NCI-H1048 (cell line): ENCODE measurements at places on chromosomes 3 and 15.

DNA sequence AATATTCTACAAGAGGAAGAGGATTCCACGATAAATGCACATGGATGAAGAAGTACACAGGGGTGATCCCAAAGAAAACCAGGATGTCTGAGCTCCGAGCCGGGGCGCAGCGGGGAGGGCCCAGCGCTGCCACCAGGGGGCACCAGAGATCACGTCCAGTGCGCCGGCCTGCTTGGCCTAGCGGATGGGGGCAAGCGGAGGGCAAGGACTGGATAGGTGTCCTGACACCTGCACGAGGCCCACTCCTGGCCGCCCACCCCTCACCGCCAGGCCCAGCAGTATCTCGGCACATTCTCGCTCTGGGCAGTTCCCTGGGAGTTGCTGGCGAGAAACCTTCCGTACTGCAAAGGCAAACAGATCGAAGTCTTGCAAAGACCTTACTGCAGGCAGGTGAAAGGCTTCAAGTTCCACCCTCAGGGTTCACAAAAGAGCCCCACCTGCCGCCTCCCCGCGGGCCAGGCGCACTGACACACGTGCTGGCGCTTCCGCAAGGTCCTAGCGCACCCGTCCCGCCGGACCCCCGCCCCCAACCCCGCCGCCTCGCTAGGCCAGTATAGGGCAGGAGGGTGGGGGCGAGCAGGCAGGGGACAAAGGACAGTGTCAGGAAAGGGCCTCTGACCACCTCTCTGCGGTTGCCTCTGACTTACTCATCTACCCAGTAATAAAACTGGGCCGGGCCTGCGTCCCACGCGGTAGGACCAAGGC lies 3.3 kb downstream of the ANKRD63 start:
- no peak for DNase-seq

DNA sequence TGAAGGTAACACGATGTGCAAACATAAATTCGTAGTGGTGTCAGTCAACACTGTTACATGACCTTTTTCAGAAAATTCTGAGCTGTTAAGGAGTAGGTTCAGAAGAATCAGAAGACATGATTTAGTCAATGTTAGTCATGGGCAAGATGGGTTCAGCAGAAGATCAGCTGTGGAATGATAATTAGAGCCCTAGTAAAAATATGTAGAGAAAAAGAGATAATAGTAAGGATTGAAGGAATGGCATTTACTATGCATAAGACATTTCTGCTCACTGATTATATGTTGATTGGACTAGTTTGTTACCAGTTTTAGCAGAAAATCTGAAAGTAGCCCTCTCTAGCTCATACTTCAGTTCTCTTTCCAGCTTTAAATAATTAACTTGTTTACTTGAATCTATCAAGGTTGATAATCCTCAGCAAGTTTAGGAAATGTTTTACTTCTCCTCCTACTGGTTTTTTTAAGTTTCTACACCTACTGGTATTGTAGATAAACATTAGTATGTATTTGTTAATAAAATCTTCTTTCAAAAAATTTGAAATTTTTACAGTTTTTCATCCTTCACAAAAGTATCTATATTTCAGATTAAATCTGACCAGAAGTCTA lies 98.6 kb downstream of the ALCAM start:
- no peak for DNase-seq

- no peak for DNase-seq
Measured at GRCh38 chr3:13241621-13242363, 168.6 kb upstream of the IQSEC1 start.

DNA sequence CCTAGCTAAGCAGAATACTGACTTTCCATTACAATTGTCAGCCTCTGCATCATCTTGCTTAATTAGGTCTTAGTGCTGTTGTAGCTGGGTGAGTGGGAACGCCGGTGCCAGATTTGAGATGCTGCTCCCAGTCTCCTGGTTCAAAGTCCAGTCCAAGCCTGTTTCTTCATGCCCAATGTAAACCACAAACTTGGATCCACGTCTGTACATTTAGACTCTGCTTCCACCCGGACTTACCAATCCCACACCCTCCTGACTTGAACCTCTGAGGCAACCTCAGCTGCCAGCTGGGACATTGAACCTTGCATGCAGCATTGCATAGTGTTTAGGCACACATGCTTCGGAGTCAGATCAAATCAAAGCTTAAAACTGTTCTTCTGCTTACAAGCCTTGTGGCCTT lies 43.0 kb downstream of the BCL2L10 start:
- no peak for DNase-seq

DNA sequence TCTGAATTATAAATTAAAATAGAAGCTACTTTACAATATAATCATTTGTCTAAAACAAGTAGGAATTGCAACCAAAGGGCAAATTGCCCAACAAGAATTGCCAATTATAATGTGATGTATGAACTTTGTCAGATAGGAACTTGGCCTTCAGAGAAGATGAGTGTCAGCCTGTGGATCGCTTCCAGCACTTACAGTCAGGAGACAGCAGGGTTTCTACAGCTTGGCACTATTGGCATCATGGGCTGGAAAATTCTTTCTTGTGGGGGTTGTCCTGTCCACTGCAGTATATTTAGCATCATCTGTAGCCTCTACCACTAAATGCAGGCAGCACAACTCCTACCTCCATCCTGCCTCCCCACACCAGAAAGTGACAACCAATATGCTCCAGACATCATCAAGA lies 48.1 kb upstream of the CRBN start:
- DNase-seq, result no peak

DNA sequence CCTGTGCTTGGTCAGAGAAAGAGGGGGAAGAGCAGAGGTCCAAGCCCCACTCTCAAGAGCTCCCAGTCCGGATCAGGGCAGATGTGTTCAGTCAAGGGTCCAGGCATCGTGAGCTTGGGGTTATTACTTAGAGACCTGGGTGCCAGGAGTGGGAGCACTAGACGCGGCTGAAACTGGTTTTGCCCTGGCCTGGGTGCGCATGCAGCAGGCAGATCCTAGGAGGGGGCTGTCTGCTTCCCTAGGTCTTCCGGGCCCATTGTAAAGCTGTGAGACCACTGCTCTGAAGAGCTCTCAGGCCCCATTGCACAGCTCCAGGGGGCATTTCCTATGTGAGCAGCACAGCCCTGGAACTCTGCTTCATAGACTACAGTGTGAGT lies 204.9 kb upstream of the LINGO1 start:
- DNase-seq, result no peak

- DNase-seq, result no peak
Measured at GRCh38 chr15:62248277-62248984, 83.3 kb upstream of the C2CD4B start.

GRCh38 chr3:73707772-73708171 lies 83.0 kb upstream of the PDZRN3 start:
- no peak for DNase-seq

DNA sequence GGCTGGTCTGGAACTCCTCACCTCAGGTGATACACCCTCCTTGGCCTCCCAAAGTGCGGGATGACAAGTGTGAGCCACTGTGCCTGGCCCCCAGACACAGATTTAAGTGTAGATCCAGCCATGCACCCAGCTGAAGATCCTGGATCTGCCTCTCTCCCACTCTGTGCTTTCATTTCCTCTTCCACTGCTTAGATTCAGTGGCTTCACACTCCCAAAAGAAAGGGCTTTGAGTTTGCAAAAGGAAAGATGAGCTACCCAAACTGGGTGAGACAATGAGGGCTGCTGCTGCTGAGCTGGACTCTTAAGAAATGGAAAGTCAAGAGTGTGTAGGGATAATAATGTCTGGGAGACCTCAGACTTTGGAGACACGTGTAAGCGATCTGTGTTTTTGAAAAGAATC lies 45.5 kb downstream of the ISG20 start:
- DNase-seq, result no peak

GRCh38 chr15:25059698-25060471 lies 105.1 kb downstream of the SNRPN start:
- no peak for DNase-seq

DNA sequence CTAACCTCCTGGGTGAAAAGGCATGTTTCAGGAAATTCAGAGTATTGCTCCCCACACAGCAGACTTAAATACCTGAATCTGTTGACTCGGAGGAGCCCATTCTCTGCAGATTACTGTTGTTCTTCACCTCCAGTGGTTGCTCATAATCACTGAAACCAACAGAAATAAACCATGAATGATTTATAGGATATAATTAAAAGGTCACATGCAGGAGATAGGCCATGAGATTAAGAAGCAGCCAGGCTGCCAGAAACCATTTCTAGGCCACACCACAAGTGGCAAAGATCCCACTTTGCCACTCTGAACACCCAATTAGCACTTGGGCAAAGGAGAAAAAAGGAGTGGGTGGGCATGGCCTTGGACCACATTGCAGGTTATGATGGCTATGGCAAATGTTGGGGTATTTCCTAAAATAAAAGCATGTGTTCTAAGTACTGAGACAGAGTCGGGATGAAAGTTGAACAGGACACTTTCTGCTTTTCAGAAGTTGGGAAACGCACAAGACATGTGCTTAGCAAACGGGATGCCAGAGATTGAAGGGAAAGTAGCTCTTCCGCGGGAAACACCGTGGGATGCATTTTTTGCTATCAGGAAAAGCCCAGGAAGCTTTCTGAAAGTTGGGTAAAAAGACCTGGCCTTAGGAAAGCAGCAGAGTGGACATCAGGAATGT lies 1.5 kb downstream of the CDC25A start:
- no peak for DNase-seq

- no peak for DNase-seq
Measured at GRCh38 chr15:80457896-80458295, 53.7 kb downstream of the ARNT2 start.

DNA sequence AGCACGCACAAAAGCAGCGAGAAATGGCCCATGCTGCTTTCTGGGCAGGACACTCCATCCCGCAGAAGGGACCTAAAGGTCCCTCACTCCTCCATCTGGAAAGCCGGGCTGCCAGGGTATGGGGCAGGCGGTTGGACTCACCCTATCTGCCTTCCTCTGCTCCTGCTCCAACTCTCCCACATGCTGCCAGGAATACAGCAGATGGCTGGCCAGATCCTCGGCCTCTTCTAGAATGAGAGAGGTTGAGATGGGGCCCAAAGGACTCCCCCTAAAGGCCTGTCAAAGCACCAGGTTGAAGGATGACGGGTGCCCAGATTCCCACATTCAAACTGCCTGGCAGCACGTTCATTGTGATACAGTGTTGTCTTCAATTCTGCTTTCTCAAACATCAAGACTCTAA lies 85.1 kb upstream of the C2CD4B start:
- no peak for DNase-seq

DNA sequence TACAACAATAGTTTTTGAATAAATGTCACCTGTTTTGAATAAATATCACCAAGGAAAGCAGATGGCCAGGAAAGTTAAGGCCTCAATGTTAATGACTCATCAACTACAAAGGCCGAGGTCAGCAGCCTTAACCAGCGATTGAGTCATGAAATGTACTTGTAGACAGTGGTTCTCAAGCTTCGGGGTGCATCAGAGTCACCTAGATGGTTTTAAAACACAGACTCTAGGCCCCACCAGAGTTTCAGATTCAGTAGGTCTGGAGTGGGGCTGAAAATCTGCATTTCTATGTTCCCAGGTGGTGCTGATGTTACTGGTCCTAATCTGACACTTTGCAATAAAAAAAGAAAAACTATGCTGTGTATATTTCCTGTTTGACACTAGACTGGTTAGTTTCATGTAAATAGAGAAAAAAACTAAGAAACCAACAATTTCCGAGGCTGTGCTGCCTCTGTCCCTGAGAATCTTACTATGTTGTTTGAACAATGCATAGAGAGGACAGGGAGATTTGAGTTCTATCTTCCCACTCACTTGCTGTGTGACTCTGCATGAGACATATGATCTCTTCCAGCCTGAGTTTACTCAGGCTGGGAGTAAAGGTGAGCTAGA lies 9.8 kb downstream of the RAB27A start:
- DNase-seq, result no peak

DNA sequence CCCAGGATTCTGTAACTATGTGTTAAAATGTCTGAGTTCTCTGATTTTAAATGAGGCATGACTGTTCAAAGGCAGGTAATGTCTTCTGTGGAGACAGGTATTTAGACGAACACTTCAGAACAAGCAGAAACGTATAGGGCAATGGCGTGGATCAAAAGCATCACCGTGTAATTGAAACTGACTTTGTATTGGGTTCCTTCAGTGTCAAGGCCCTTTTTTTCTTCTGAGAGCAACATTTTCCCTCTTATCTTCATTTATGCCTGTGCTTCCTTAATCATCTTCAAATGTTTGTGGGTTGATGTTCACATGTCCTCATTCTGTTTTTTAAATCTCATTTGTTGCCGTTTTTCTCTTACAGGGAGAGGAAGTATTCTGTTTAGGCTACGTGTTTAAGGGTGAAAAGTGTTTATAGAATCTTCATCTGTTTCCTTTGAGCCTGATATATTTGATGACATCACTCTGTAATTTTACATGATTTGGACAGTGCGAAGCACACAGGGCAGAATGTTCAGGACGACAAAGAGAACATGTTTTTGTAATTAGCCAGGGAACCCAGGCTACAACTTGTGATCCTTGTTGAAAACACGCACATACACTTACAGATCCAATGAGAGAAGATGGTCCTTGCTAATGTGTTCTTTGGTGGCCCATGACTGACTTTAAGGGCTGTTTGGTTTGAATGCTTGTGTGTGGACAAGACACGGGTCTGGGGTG lies 196.0 kb downstream of the LRTM1 start:
- DNase-seq, result no peak

GRCh38 chr15:51183076-51183475 lies 88.4 kb upstream of the TNFAIP8L3 start:
- no peak for DNase-seq

GRCh38 chr3:68858549-68858948 lies 73.8 kb downstream of the TAFA4 start:
- DNase-seq, result no peak

GRCh38 chr3:99218468-99218867 lies 317.0 kb upstream of the DCBLD2 start:
- DNase-seq, result no peak

DNA sequence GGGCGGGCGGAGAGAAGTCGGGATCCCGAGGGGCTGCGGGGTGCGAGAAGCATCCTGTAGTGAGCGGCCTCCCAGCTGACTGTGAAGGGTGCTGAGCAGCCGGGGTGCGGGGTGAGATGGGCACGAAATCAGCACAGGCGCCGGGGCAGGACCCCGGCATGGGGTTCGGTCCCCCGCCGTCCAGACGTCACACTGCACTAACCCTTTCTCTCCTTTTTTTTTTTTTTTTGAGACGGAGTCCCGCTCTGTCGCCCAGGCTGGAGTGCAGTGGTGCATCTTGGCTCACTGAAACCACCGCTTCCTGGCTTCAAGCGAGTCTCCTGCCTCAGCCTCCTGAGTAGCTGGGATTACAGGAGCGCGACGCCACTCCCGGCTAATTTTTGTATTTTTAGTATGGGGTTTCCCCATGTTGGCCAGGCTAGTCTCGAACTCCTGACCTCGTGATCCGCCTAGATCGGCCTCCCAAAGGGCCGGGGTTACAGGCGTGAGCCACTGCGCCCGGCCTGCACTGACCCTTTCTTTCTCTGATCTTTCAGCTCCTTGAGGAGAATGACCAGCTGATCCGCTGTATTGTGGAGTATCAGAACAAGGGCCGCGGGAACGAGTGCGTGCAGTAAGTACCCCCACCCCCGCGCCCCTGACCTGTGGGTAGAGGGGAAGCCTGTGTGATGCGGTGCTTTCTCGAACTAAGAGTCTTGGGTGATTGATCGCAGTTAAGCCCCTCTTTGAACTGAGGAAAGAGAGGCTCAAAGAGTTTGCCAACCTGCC lies 513 bp downstream of the SS18L2 start:
- DNase-seq, result no peak
